ENCODE measurements at places on chromosomes 16 and 17.
A peak's percentile ranks its signal among the peaks of the same experiment; 100 is the strongest.

GRCh38 chr17:41278176-41278955, 2.9 kb downstream of the KRTAP9-7 start:
- no peak for DNase-seq

DNA sequence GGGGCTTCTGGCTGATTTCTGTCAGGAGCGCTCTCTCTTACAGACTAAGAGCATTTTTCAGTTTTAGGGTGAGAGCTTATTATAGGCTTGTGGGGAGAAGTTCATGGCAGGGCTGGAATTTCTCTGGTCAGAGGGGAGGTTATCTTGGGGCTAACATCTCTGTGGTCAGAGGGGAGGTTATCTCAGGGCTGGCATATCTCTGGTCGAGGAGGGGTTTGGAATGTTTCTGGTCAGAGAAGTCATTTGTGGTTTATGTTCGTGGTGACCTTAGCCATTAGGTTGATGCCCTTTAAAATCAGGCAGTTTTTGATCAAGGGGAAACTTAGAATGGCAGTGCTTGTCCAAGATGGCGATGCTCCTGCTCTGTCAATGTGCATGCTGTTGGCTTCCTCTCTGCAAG, 10.8 kb upstream of the USP31 start:
- no peak for DNase-seq

DNA sequence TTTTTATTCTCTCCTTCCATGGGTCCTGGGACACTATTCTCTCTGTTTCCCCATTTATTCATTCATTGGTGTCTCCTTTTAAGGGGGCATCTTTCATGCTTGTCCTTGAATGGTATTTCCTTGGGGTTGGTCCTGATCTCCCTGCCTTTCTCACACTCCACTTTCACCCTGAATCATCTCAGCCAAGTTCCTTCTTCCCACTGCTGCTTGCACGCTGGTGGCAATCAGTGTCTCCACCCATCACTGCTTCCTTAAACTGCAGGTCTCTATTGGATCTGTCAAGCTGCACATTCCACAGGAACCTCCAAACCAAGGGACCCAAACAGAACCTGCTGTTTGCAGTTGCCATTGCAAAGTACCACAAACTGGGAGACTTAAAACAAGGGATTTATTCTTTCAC, 89.3 kb upstream of the SDK2 start:
- no peak for DNase-seq

DNA sequence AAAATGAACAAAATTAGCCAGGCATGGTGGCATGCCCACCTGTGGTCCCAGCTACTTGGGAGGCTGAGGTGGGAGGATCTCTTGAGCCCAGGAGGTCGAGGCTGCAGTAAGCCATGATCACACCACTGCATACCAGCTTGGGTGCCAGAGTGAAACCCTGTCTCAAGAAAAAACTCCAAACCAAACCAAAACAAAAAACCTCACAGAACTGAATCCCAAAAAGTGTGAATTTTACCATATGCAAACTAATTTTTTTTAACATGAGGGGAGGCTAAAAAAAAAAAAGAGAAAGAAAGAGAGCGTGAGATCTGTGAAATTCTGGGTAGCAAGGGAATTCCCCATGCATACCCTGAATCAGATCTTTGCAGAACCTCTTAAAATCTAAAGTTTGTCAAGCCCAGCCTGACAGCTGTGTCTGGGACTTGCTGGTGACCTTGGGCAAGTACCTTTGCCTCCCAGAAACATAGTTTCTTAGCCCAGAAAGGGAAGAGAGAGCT, 17.1 kb upstream of the CDH1 start:
- DNase-seq, result no peak

DNA sequence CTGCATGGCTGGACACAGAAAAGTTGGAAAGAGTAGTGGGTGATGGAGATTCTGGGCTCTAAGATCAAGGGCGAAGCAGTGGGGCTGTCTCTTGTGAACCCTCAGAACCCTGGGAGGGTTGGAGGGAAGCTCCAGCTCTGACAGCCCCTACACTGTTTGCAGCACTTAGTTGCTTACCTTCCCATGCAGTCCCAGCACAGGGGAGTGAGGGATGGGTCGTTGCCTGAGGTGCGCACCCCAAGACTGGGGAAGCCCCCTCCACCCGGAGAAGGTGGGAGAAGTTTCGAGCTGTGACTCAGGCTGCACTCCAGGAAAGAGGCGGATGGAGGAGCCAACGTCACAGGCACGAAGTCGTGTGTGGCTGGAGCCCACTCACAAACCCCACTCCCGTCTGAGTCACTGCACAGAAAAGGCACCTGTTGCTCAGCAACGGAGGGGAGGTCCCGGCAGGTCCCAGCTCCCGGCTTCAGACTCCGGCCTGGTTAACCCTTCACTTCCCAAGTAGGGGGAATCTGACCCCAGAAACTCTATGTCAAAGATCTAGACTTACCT, 60.1 kb downstream of the AIPL1 start:
- no peak for DNase-seq

DNA sequence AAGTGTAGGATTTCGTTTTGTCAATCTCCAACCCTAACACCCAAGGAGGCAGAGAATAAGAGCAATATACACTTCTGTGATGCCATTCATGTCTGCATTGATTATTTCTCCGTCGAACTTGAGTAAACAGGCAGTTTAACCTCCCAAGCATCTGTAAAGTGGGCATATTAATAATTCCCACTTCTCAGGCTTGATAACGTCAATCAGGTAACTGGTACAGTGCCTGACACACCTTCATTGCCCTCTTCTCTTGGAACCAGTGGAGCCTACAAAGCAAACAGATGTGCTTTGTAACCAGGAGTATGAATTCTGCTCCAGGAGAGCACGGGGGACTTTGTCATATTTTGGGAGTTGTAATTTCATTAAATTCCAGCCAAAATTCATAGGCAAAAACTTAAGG, 32.5 kb upstream of the PLCG2 start:
- DNase-seq, result no peak

- no peak for DNase-seq
These were observed 72.1 kb downstream of the RPTOR start for GRCh38 chr17:80616705-80617104.

DNA sequence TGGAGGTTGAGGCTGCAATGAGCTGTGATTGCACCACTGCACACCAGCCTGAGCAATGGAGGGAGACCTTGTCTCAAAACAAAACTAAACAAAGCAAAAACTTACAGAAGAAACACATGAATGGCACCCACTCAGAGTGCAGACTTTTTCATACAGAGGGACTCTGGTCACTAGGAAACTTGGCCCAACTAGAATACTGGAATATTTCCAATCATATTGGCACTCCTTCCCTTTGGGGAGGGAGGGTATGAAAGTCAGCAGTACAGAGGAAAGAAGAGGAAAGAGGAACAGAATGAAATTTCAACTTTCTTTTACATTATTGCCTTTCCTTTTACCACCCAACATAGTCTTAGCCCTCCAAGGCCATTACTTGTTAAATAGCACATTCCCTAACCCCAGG, 28.2 kb downstream of the CMTR2 start:
- no peak for DNase-seq

- DNase-seq, result no peak
These were observed 56.6 kb downstream of the TMEM186 start for GRCh38 chr16:8740775-8741355.

DNA sequence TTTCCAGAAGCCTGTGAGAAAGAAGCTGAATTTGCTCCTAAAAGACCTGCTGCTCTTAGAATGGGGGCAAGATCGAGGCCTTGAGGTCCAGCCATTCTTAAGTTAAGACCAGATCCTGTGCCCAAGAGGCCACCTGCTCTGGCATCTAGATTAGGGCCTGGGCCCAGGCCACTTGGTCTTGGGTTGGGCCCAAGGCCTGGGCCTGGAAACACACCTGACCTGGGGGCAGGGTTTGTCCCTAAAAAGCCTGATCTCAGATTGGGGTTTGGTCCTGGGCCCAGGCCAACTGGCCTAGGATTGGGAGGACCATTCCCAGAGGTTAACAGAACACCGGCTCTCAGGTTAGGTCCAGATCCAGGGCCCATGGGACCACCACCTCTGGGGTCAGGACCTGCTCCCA, 12.9 kb downstream of the CHTF8 start:
- no peak for DNase-seq

GRCh38 chr16:29290631-29291247, 115.8 kb downstream of the NPIPB11 start:
- peak; percentile 89 for DNase-seq

DNA sequence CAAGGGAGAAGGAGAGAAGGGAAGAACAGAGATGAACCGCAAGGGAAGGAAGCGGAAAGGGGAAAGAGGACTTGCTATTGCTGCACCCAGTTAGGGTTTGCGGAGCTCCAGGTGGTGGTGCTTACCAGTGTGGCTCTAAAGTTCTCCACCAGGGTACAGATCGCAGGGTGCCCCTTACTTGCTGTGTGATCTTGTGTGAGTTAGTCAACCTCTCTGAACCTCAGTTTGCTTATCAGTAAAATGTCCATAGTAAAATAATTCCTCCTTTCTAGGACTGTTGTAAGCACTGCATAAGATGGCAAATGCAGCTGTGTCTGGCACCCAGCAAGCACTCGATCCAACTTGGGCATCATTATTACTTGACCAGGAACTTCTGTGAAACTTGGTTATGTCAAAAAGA, 230.7 kb upstream of the CDH5 start:
- no peak for DNase-seq

GRCh38 chr16:28108590-28109247, 45.2 kb upstream of the GSG1L start:
- DNase-seq, result no peak

DNA sequence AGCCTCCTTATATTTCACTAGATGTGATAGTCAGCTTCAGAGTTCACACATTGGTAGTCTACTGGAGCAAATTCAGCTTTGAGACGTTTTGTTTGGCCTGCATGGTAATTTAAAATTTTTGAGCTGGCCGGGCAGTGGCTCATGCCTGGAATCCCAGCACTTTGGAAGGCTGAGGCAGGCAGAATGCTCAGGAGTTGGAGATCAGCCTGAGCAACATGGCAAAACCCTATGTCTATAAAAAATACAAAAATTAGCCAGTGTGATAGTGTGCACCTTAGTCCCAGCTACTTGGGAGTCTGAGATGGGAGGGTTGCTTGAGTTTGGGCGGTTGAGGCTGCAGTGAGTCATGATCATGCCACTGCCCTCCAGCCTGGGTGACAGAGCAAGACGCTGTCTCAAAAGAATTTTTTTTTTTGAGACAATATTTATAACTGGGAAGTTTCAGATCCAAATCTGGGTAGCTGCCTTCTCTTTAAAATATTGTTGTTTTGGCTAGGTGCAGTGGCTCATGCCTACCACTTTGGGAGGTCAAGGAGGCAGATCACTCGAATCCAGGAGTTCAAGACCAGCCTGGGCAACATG, 4.8 kb upstream of the BLMH start:
- no peak for DNase-seq

- no peak for DNase-seq
These were observed 39.3 kb upstream of the TEKT1 start for GRCh38 chr17:6870841-6871240.

GRCh38 chr16:64440005-64440404, 681.9 kb downstream of the CDH11 start:
- DNase-seq, result no peak

GRCh38 chr16:86723689-86724088, 145.3 kb downstream of the FOXL1 start:
- no peak for DNase-seq

GRCh38 chr17:77746393-77746792, 212.1 kb upstream of the TNRC6C start:
- DNase-seq, result no peak

DNA sequence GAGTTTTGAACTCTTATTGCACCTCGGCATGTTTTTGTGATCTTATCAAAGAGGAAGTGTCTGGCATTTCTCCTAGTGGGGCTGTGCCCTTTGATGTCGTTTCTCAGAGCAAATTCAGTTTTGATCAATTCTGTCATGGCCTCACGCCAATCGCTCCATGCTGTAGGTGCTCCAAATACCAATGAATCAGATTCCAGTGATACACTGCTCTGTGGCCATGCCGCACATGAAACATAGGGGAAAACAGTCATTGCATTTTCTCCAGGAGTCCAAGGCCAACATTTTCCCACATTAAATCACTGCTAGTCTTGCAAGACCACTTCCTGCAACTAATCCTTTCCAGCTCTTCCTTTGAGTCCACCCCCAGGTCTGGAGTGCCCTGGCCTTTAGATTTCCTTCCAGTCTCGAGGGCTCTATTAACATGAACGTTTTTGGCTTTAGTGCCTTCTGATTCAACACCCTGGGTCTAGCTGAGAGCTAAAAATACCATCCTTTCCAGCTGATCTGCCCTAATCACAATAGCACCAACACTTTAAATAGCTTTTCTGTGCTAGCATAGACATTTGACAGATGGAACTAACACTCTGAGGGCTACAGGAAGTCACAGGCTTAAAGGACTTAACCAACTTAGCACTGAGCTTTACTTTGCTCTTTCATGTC, 18.2 kb upstream of the RASL10B start:
- no peak for DNase-seq

GRCh38 chr16:58030136-58030840, 4.7 kb downstream of the MMP15 start:
- DNase-seq, result no peak

DNA sequence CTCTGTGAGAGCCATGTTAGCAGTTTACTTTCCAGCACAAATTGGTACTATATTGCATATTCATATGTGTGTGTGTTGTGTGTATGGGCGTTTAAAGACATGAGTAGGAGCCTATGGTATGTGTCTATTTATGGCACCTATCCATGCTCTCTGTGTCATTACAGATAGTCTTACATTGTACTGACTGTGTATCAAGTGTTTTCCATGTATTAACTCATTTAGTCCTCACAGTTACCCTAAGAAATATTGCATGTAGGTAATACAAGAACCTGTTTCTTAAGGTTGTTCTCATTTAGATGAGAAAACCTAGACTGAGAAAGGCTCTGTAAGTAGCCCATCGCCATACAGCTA, 1.6 kb downstream of the ALG1 start:
- DNase-seq, result no peak

All from CD4-positive, alpha-beta T cell treated with Interferon gamma for 1 hour (primary cell).